Activated CD8-positive, alpha-beta T cell treated with anti-CD3 and anti-CD28 coated beads, Interleukin-2, amount 10 ng/mL, durations not matched to agents 7 days and 5 days (primary cell): ENCODE measurements at places on chromosomes 4 and X. TPM values are rescaled to one million over a fixed set of nuclear protein-coding genes. Genes with fewer than 3 reads are reported as not detected.

The CSAG3 gene
- total RNA-seq: not detected

The HOPX gene
- total RNA-seq: 63.6 TPM

The KLF8 gene
- total RNA-seq: 2.8 TPM

The ING2 gene
- total RNA-seq: 15.4 TPM

The NLGN3 gene
- 0.74 TPM for total RNA-seq

The SPANXC gene
- not detected for total RNA-seq

The GAGE12F gene
- not detected for total RNA-seq

The HDX gene
- total RNA-seq: 2.1 TPM

The CXCL11 gene
- not detected for total RNA-seq

The SNX12 gene
- 38.9 TPM for total RNA-seq

DNA sequence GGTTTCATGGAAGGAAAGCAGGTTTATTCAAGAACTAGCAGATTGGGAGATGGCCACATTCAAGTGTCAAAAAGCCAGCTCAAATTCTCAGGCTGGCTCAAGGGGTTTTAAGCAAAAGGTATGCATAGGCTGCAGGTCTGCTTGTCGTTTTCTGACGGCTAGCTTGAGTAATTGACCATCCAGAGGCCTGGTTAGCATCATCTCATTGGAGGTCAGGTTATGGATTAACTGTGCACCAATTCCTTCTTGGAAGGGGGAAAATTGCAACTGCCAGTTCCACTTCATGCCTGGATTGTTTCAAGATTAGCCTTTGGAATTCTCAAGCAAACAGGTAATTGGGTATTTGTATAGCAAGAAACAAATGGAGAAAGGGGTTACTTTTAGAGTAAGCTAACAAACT lies 62.1 kb downstream of the FUNDC1 start:
- H3K36me3 ChIP-seq: no peaks in the 10 kb centered on the region
- no peak overlapping the region for H3K4me3 ChIP-seq
- no peak overlapping the region for H3K27ac ChIP-seq
- H3K27me3 ChIP-seq: no peaks in the 10 kb centered on the region
- DNase-seq: no peak
- no peaks in the 10 kb centered on the region for H3K4me1 ChIP-seq

DNA sequence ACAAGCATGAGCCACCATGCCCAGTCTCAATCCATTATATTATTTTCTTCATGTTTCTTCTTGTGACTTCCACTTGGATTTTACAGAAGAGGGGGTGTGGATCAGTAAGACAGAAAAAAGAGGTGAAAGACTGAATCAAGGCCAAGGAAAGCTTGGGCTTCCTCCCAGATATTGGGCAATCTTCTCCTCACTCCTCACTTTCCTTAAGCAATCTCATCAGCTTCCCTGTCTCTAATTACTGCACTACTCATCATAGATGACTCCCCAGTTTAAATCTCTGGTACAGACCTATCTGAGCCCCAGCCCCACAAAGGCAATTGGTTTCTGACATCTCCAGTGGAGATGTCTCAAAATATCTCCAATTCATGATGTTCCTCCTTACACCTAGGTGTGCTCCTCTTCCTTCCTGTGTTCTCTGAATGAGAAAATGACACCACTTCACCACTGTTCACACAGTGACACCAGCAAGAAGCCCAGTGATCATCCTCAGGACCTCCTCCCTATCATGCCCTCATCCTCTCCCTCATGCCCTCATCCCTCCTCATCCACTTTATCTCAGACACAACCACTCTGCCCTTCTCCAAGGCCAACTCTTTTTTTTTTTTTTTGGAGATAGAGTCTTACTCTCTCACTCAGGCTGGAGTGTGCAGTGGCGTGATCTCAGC lies 44.8 kb upstream of the HERC6 start:
- H3K36me3 ChIP-seq: peaks cover 4% of the 10 kb centered on the region
- peaks cover 3% of the 10 kb centered on the region for H3K27me3 ChIP-seq
- no peak for DNase-seq
- H3K4me3 ChIP-seq: no peak overlapping the region
- H3K4me1 ChIP-seq: peaks cover 20% of the 10 kb centered on the region
- peak overlapping the region; percentile 69 for H3K27ac ChIP-seq

DNA sequence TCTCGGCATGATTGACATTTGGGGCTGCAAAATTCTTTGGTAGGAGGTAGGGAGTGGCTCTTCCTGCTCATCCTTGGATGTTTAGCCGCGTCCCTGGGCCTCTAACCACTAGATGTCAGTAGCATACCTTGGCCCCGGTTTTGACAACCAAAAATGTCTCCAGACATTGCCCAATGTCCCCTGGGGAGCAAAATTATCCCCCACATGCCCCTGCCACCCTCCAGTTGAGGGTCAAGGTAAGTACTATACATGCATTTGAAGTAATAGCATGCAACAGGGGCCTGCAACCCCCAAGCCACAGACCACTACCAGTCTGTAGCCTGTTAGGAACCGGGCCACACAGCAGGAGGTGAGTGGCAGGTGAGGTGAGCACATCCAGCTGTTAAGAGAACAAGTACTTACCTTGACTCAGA lies 17.6 kb upstream of the KIAA1210 start:
- H3K36me3 ChIP-seq: no peaks in the 10 kb centered on the region
- H3K27me3 ChIP-seq: peaks cover 4% of the 10 kb centered on the region
- H3K27ac ChIP-seq: no peak overlapping the region
- H3K4me1 ChIP-seq: no peaks in the 10 kb centered on the region

DNA sequence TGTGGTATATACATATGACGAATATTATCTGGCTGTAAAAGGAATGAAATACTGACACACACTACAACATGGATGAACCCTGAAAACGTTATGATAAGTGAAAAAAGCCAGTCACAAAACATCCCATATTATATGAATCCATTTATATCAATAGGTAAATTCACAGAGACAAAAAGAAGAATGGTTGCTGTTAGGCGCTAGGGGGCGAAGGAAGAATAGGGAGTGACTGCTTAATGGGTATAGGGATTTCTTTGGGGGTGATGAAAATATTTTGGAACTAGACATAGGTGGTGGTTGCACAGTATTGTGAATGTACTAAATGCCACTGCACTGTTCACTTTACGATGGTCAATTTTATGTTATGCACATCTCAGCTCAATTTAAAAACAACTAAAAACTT lies 96.4 kb upstream of the EGFL6 start:
- no peak for DNase-seq
- H3K27me3 ChIP-seq: no peaks in the 10 kb centered on the region

GRCh38 chr4:15914291-15914690 lies 24.2 kb downstream of the FGFBP1 start:
- H3K36me3 ChIP-seq: no peaks in the 10 kb centered on the region
- no peak for DNase-seq
- no peak overlapping the region for H3K4me3 ChIP-seq
- H3K4me1 ChIP-seq: peaks cover 11% of the 10 kb centered on the region
- H3K27ac ChIP-seq: no peak overlapping the region

GRCh38 chr4:40865696-40866095 lies 115.9 kb downstream of the NSUN7 start:
- H3K4me1 ChIP-seq: no peaks in the 10 kb centered on the region
- H3K4me3 ChIP-seq: no peak overlapping the region

- H3K27me3 ChIP-seq: no peaks in the 10 kb centered on the region
- DNase-seq: no peak
- H3K36me3 ChIP-seq: no peaks in the 10 kb centered on the region
- H3K27ac ChIP-seq: no peak overlapping the region
Measured at GRCh38 chr4:1659104-1660043, 24.7 kb downstream of the FAM53A start.

DNA sequence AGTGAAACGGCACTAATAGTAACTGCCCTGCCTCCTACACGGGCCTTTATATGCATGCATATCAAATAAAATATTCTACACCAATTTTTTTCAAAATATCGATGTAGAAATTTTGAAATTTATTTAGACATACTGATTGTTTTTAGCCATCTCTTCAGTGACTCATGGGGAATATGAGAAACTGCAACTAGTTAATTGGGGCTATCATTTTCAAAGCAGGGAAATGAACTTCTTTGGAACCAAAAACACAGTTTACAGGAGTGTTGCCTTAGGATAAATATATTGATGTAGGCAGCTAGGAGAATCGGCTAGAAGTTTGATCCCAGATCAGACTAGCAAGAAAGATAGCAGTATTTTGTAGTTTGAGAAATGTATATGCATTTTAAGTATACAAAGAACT lies 1010.8 kb upstream of the AGA start:
- H3K36me3 ChIP-seq: no peaks in the 10 kb centered on the region
- H3K4me3 ChIP-seq: no peak overlapping the region
- DNase-seq: no peak
- no peak overlapping the region for H3K27ac ChIP-seq
- H3K4me1 ChIP-seq: no peaks in the 10 kb centered on the region

DNA sequence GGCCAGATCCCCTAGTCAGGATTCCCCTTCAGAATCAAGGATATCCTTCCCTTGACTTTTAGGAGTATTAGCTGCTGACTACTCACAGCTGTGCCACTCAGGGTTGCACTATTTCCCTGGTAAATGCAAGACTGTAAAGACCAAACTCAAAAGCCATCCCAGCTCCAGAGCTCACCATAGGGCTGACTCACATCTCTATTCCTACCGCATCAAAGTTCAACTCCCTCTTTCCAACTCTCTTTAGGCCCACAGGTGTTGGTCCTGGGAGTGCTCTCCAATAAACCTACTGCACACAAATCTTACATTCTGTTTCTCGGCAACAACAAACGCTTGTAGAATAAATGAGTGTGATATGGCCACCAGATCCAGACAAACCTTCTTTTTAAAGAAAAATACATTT lies 109.6 kb downstream of the PPP3CA start:
- no peak overlapping the region for H3K4me3 ChIP-seq
- no peaks in the 10 kb centered on the region for H3K36me3 ChIP-seq
- no peak for DNase-seq
- H3K4me1 ChIP-seq: no peaks in the 10 kb centered on the region
- no peaks in the 10 kb centered on the region for H3K27me3 ChIP-seq

DNA sequence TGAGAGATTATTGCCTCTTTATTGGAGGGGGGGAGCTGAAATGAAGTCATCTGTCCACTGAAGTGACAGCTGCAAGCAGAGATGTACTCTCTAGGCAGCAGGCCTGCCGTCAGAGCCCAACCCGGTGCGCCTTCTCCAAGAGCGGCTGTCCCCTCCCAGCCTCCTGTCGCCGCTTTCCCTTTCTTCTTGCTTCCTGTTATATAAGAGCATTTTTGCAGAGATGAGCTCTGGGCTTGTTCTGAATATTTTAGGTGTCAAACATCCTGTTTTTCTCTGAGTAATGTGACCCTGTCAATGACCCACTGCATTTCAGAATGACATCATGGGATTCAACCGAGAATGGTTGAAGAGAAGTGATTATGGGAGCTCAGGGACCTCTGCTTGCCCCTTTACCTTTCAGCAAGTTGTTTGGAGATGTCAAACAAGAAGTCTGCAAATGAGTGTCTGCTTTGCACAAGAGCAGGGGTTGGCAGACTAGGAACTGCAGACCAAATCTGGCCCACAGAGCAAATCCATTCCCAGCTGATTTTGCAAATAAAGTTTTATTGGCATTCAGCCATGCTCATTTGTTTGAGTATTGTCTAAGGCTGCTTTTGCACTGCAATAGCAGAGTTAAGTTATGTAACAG lies 79.9 kb downstream of the SLC9A6 start:
- peaks cover 17% of the 10 kb centered on the region for H3K4me1 ChIP-seq
- no peaks in the 10 kb centered on the region for H3K36me3 ChIP-seq
- no peak overlapping the region for H3K4me3 ChIP-seq
- peak; percentile 30 for DNase-seq

DNA sequence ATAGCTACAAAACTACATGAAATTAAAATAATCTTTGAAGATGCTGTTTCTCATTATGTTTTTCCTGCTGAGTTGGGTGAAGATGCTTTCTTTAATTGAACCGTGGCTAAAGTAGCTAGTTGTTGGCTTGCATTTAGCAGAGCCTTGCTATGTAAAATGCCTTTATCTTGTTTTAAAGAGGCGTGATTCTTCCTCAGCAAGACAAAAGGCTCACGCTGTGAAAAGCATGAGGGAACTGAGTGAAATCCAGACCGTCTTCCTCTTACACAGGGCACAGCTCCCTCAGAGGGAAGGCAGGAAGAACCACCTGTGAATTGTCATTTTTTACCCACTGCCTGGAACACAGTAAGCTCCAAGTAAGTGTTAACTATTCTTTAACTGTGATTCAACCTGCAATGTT lies 39.0 kb upstream of the ZNF518B start:
- no peaks in the 10 kb centered on the region for H3K4me1 ChIP-seq
- no peak overlapping the region for H3K27ac ChIP-seq
- no peaks in the 10 kb centered on the region for H3K36me3 ChIP-seq
- no peak for DNase-seq
- H3K4me3 ChIP-seq: no peak overlapping the region

- no peak overlapping the region for H3K4me3 ChIP-seq
- H3K4me1 ChIP-seq: no peaks in the 10 kb centered on the region
- no peaks in the 10 kb centered on the region for H3K27me3 ChIP-seq
- no peak overlapping the region for H3K27ac ChIP-seq
- H3K36me3 ChIP-seq: no peaks in the 10 kb centered on the region
- DNase-seq: no peak
Measured at GRCh38 chrX:146054311-146054710, 236.7 kb downstream of the SLITRK2 start.
